ENCODE measurements at places on chromosomes 13 and 19.

GRCh38 chr13:111586291-111586690, 265.8 kb downstream of the TEX29 start:
- no peak for DNase-seq

GRCh38 chr13:44601586-44601985, 25.5 kb upstream of the TSC22D1 start:
- no peak for DNase-seq

DNA sequence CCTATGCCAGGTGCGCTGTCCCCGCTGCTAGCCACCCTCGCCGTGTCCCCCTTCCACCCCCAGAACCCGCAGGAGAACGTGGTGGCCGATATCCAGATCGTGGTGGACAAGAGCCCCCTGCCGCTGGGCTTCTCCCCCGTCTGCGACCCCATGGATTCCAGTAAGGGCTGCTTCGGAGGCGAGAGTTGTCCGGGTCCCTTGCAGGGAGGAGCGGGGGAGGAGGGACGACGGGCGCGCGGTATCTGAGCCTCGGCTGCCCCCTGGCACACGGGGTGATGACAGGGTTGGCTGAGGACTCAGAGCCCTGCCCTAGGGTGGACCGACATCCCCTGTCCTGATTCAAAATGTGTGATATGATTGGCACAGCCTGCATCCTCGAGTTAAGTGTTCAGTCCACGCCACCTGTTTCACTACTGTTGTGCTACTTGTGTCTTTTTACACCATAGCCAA, 653 bp downstream of the MVB12A start:
- DNase-seq, result no peak

- DNase-seq, result no peak
These were observed 34.4 kb upstream of the FBXL3 start for GRCh38 chr13:77061362-77061761.

DNA sequence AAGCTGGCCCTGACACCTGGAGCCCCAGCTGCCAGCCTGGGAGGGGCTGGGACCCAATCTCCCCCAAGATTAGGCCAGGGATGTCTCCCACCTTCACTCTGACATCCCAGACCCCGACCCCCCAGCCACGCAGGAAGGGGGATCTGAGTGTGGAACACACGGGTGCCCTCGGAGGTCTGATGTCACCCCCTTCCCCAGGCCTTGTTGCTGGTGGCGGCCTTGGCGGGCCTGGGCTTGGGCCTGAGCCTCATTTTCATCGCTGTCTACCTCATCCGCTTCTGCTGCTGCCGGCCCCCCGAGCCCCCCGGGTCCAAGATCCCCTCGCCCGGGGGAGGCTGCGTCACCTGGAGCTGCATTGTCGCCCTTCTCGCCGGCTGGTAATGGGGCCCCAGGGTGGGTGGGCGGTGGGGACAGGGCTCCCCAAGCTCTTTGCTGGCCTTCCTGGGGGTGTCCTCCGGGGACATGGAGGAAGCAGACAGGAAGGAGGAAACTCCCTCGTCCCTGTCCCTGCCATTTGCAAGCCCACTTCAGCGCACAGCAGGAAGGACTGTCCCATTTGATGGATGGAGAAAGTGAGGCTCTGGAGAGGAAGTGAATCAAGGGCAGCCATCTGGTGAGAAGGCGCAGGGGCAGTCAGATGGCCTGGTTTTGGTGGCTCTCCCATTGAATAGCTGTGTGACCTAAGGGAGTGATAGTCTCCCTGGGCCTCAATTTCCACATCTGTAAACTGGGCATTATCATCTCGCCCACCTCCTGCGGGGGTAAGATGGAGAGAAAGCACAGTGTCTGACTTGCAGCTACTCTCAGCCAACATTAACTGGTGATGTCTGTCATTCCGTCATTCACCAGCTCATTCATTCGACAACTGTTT, 3.9 kb downstream of the TTYH1 start:
- DNase-seq, result no peak

- DNase-seq, result no peak
These were observed 66.0 kb downstream of the ABCC4 start for GRCh38 chr13:95235199-95235756.

DNA sequence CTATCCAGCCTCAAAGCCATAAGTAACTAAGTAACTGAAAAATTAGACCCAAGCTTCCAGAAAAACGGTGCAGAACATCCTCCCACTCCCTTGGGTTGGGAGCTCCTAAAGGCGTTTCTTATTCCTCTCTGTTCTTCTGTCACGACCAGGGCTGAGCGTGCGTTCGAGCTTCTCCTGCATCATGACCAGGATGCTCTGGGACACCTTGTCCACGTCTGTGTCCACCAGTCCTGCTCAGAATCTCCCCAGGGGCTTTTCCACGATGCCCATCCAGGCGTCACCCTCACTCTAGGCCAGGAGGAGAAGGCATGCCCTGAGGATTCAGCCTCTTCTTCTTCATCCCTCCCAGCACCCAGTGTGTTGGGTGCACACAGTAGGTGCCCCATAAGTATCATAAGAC, 37.8 kb upstream of the GAS6 start:
- no peak for DNase-seq

GRCh38 chr19:56633021-56633420, 9.9 kb upstream of the SMIM17 start:
- DNase-seq, result no peak

DNA sequence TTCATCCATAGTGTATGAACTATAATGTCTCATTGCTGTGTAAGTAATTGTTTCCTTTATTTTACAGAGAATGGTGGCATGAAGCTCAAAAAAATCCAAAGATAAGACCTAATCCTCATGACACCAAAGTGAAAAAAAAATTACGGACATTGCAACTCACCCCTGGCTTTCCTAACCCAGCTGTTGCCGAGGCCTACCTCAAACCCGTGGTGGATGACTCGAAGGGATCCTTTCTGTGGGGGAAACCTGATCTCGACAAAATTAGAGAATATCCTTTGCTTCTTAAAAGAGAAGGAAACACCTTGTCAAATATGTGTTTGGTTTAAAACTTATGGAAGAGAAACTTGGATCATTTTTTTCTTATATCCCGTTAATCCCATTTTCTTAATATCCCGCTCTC, 26.3 kb downstream of the ERCC5 start:
- no peak for DNase-seq

DNA sequence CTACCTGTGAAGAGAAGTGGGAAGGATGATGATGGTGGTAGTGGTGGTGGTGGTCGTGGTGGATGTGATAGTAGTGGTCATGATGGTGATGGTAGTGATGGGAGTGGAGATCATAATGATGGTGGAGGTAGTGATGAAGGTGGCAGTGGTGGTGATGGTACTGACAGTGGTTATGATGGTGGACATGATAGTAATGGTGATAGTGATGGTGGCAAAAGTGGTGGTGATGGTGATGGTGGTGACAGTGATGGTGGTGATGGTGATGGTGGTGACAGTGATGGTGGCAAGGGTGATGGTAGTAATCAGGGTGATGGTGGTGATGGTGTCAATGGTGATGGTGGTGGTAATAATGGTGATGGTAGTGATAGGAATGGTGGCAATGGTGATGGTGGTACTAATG, 26.2 kb downstream of the MBD3L2B start:
- no peak for DNase-seq

- DNase-seq, result no peak
These were observed 770.3 kb upstream of the SLITRK5 start for GRCh38 chr13:86900906-86901305.

DNA sequence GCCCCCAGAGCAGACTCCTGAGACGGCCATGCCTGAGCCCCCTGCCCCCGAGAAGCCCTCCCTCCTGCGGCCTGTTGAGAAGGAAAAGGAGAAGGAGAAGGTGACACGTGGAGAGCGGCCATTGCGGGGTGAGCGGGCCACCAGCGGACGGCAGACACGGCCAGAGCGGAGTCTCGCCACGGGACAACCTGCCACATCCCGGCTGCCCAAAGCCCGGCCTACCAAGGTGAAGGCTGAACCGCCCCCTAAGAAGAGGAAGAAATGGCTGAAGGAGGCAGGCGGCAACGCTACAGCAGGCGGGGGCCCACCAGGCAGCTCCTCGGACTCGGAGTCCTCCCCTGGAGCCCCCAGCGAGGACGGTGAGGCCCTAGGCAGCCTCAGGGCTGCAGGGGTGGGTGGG, 24.1 kb downstream of the RRAS start:
- DNase-seq, result no peak
